ENCODE measurements at places on chromosomes 11 and 22. TPM values are rescaled to one million over a fixed set of nuclear protein-coding genes. Genes with fewer than 3 reads are reported as not detected.

DNA sequence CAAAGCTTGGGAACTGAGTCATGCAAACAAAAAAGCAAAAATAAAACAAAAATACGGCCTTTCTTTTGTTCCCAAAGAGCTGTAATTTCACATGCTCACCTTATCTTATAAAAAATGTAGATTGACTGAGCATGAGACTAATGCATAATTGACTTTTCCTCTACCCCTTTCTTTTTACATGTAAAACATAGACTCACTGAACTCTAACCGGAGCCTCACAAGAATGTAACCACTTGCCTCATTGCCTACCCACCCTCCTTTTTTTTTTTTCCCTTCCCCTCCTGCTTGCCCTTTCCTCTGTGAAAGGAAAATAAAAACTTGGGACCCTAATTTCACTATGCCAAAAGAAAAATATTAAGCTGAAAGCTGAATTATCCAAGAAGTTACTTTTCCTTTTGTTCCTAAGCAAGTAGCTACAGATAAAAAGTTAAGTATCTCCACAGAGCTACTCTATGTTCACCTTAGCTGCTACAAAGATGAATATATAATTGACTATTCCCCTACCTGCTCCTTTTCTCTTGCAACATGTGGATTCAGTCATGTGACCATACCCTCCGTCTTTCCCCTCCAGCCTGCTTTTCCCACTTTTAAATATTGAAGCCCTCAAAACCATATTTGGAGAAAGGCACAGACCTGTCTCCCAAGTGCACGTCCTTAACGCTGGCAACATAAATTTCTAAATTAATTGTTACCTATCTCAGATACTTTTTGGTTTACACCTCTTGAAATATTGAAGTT, 39.6 kb upstream of the WEE1 start:
- DNase-seq, result no peak

GRCh38 chr22:22721681-22722354, 77.4 kb downstream of the GGTLC2 start:
- no peak for DNase-seq

GRCh38 chr22:20232781-20233180, 35.3 kb downstream of the RTN4R start:
- DNase-seq, result no peak

Gene PANX2
- 0.63 TPM for total RNA-seq

Gene OR56A1
- total RNA-seq, result 0.05 TPM

- DNase-seq, result peak; percentile 52
Measured at GRCh38 chr22:23909296-23909898, 15.2 kb downstream of the MIF start.

Gene SEC14L6
- total RNA-seq, result 1.2 TPM

DNA sequence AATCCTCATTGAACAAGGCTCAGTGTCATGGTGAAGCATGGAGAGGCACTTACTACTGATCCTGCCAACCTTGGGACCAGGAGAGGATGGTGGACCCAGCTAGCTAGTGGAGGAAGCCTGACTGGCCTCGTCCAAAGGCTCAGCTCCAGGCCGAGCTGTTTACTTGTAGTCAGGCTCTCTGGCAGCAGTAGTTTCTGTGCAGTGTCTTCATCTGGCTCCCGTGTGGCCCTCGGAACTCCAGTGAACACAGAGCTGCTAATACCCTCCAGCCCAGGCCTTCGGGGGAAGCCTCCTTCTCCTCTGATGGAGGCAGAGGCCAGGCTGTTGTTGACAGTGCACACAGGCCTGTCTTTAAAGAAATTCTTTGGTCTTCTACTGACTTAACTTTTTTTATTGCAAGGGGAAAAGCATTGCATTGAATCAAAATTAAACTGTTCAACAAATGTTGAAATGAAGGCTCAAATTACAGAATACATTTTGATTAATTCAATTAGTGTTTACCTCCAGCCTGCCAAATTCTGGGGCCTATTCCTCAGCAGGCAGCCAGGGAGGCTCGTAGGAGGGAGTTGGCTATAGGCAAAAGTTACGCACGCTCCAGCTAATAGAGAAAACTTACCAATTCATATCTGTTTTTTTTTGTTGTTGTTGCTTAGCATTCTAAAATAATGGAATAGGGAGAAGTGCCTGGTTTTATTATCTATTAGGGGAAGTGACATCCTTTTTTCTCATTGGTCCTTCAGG, 18.8 kb downstream of the PPFIBP2 start:
- no peak for DNase-seq

DNA sequence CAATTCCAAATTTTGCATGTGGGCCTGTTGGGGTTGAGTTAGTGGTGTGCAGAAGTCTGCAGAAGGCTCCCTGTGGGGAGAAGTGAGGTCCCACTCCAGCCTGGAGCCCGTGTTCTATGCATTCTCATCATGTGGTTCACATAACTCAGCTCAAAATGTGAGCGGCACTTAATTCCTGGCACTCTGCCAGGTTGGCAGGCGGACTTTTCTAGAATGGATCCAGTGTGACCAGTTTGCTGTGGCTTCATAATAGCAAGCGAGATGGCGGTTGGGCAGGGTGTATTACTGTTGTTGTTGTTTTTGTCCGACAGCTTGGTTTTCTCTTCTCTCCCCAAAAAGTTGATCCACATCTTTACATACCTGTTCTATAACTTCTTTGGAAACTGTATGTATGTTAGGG, 146.8 kb upstream of the TTC12 start:
- no peak for DNase-seq

Data from urinary bladder (tissue), 4 donors.